ENCODE measurements at places on chromosomes 5 and 9.

DNA sequence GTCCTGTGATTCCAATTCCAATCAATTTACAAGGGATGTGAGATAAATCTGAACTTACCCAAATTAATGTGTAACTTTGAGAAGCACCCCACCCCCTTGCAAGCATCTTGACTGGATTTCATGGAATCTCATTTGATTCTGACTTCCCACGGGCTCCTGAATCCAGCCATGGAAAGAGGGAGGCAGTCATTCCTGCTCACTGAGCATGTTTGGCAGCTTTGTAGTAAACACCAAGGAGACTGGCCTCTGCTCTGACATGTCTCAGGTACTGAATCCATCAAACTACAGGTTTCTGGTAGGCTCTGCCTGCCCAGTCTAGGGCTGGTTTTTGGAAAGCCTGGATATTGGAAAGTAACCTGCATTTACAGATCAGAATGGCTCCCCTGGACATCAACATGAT lies 357.6 kb downstream of the ARHGEF28 start:
- H3K4me1 ChIP-seq = no peaks in the 10 kb centered on the region
- H3K4me3 ChIP-seq = no peak overlapping the region
- H3K27me3 ChIP-seq = no peaks in the 10 kb centered on the region
- no peaks in the 10 kb centered on the region for H3K36me3 ChIP-seq
- H3K27ac ChIP-seq = no peak overlapping the region
- no peak for DNase-seq

DNA sequence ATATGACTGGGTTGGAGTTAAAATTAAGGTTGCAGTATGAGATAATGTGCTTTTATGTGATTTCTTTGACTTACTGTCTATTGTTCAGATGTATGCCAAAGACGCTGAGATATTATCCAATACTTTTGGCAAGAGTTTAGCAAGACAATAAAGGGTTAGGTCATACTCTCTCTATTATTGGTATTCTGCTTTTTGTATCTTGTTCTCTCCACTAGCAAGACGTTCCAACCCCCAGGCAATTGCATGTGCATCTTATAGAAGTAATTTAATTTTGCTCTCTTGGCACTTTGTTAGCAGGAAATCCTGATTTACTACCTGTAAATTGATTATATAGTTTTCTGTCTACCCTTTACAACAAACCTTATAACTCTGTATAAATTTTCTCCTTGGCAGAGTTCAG lies 1093.6 kb downstream of the CDH9 start:
- no peaks in the 10 kb centered on the region for H3K36me3 ChIP-seq
- DNase-seq = no peak
- no peak overlapping the region for H3K4me3 ChIP-seq

DNA sequence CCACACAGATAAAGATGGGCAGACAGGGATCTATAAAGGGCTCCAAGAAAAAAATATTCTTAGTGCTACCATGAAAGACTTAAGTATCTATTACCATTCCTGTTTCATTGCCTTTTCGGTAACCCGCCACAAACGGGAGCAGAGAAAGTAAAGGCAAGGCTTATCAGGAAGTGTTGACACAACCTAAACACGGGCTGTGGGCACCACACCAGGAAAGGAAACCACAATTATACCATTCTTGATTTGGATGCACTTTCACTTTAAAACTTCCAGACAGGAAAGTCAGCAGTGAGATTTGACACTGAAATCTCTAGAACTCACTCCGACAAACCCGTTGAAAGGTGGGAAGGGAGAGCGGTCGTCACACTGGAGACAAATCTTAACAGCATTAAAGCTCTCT lies 6.5 kb downstream of the TLE1 start:
- peaks cover 15% of the 10 kb centered on the region for H3K4me1 ChIP-seq
- no peak overlapping the region for H3K4me3 ChIP-seq

DNA sequence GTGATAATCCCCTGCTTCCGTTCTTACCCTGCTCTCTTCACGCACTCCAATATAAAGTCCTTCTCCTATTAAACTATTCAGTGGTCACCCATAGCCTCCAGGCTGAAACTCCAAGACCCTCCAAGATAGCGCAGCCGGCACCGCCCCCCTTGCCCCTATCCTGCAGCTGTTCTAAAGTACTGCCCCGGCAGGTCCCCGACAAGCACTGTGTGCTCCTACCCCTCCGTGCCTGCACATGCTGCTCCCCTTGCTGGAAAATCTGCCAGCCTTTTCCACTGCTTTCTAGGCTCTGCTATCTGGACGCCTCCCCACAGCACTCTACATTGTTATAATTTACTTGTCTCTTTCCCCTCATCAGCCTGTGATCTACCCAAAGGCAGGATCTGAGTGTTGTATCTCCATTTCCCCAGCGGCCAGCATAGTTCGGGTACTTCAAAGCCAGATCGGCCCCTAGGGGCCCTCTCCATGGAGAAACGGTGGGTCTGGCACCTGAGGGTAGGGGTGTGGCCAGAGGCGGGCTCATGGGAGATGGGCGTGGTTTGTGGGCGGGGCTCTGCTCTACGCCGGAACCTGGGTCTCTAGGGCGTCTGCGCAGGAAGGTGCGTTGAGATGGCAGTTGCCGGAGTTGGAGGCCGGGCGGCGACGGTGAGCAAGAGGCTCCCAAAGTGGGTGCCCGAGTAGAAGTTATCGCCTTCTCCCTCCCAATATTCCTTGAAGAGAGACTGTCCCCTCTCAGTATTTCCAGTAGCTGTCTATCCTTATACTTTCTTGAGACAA lies 83.5 kb upstream of the RUSC2 start:
- H3K4me1 ChIP-seq = peaks cover 1% of the 10 kb centered on the region
- peak; percentile 52 for DNase-seq
- H3K4me3 ChIP-seq = peak overlapping the region; percentile 15
- H3K27me3 ChIP-seq = peaks cover 28% of the 10 kb centered on the region
- no peak overlapping the region for H3K27ac ChIP-seq

Data from activated naive CD8-positive, alpha-beta T cell treated with anti-CD3 and anti-CD28 coated beads for 36 hours (primary cell).